ENCODE measurements at places on chromosomes 3 and 15. TPM values are rescaled to one million over a fixed set of nuclear protein-coding genes. Genes with fewer than 3 reads are reported as not detected.

- no peak for DNase-seq
- H3K4me1 ChIP-seq = peaks cover 25% of the 10 kb centered on the region
- H3K27ac ChIP-seq = no peak overlapping the region
- no peaks in the 10 kb centered on the region for H3K36me3 ChIP-seq
- no peak overlapping the region for H3K4me3 ChIP-seq
Observed at GRCh38 chr3:156610154-156610553, 55.2 kb upstream of the SSR3 start.

TMEM212 gene
- total RNA-seq = not detected

- H3K27me3 ChIP-seq = peaks cover 28% of the 10 kb centered on the region
- H3K36me3 ChIP-seq = peaks cover 30% of the 10 kb centered on the region
- H3K4me1 ChIP-seq = peaks cover 15% of the 10 kb centered on the region
Observed at GRCh38 chr15:75090388-75090734, 67.0 kb downstream of the PPCDC start.

ATG7 gene
- total RNA-seq = 35.1 TPM

ALDH1A3 gene
- total RNA-seq = not detected

DNA sequence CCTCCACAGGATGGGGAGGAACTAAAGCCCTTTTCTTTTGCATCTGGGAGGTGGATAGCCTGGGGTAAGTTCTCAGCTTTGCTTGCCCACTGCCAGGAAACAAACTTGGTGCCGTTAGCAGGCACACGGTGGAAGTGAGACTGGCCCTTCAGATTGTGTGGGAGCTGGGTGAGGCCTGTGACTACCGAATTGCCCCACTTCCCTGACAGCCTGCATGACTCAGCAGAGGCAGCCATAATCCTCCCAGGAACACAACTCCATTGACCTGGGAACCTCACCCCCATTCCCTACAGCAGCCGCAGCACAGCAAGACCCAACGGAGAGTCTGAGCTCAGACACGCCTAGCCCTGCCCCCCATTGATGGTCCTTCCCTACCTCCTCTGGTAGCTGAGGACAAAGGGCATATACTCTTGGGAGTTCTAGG, 282.6 kb downstream of the KLF13 start:
- no peaks in the 10 kb centered on the region for H3K36me3 ChIP-seq
- no peaks in the 10 kb centered on the region for H3K4me1 ChIP-seq
- no peak for DNase-seq
- no peak overlapping the region for H3K27ac ChIP-seq
- peaks cover 24% of the 10 kb centered on the region for H3K27me3 ChIP-seq
- H3K4me3 ChIP-seq = no peak overlapping the region

GRCh38 chr3:189947948-189948723, 172.6 kb downstream of the P3H2 start:
- peaks cover 8% of the 10 kb centered on the region for H3K27me3 ChIP-seq
- H3K4me1 ChIP-seq = peaks cover 4% of the 10 kb centered on the region
- no peak for DNase-seq

GRCh38 chr3:179772297-179772696, 119.5 kb downstream of the USP13 start:
- no peaks in the 10 kb centered on the region for H3K27me3 ChIP-seq
- H3K27ac ChIP-seq = no peak overlapping the region
- no peak overlapping the region for H3K4me3 ChIP-seq
- peaks cover 4% of the 10 kb centered on the region for H3K4me1 ChIP-seq
- no peak for DNase-seq
- peaks cover 12% of the 10 kb centered on the region for H3K36me3 ChIP-seq

DNA sequence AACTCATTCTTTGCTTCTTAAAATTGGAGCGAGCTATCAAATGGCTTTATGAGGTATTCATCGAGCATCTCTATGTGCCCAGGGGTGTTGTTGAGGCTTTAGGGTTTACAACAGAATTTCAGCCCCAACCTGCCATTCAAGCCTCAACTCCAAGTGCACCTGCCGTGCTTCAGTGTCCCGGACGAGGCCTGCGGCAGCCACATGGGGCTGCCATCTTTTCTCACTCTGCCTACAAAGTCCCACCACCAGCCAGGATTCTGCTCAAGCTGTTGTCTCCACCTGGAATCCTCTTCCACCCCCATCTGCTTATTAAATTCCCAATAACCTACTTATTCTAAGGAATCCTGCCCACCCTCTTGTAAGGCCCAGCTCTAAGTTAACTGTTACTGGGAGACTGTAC, 242.4 kb downstream of the OPA1 start:
- no peak overlapping the region for H3K4me3 ChIP-seq
- H3K36me3 ChIP-seq = no peaks in the 10 kb centered on the region
- H3K27ac ChIP-seq = no peak overlapping the region
- H3K4me1 ChIP-seq = peaks cover 11% of the 10 kb centered on the region

DNA sequence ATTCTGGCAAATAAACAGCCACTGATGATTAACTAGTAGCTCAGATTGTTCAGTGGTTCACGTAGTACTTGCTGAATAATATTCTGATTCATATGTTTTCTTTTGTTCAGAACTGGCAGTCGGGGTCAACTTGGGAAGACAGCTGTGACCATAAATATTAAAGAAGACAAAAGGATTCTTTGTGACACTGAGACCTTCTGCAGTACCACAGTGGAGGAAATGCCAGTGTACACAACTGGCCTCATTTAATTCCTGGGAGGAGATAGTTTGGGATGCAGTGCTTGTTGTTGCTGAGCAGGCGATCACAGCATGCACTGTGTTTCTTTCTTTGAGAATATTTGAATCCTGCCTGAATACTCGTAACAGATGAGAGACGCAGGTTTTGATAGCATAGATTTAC, 26.7 kb upstream of the MCF2L2 start:
- no peaks in the 10 kb centered on the region for H3K27me3 ChIP-seq
- DNase-seq = no peak
- H3K36me3 ChIP-seq = peaks cover 20% of the 10 kb centered on the region
- no peak overlapping the region for H3K27ac ChIP-seq
- no peaks in the 10 kb centered on the region for H3K4me1 ChIP-seq

GPR27 gene
- 3.1 TPM for total RNA-seq

CEMIP gene
- not detected for total RNA-seq

DNA sequence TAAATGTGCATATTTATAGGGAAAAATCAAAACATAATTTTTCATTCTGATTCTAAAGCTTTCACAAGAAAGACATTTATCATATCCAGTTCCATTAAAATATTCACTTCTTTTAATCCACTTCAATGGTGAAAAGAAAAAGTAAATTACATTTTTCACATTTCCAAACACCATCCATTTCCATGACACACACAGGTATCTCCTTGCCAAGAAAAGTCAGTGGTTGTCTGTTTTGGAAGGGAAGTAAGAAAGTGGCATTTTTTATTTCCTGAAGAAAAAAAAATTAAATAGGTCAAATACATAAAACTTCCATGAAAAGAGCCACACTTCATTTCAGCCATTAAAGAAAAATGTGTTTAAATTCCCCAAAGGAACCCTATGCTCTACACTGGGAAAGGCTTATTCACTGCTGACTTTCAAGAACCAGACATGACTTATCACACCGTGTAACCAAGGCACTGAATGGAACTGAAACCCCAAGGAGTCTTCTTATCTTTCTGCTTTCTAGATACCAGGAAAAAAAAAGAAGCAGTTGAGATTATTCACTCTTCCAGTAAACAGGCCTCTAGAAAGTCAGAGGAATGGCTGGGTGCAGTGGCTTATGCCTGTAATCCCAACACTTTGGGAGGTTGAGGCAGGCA, 44.5 kb downstream of the OSBPL10 start:
- H3K4me1 ChIP-seq = no peaks in the 10 kb centered on the region
- no peak for DNase-seq
- H3K36me3 ChIP-seq = no peaks in the 10 kb centered on the region
- H3K27me3 ChIP-seq = no peaks in the 10 kb centered on the region
- H3K4me3 ChIP-seq = no peak overlapping the region

HYAL2 gene
- 7.2 TPM for total RNA-seq

- no peaks in the 10 kb centered on the region for H3K27me3 ChIP-seq
- H3K27ac ChIP-seq = peak overlapping the region; percentile 83
- H3K4me1 ChIP-seq = peaks cover 23% of the 10 kb centered on the region
Observed at GRCh38 chr3:122609798-122610559, 32.5 kb downstream of the PARP15 start.

DNA sequence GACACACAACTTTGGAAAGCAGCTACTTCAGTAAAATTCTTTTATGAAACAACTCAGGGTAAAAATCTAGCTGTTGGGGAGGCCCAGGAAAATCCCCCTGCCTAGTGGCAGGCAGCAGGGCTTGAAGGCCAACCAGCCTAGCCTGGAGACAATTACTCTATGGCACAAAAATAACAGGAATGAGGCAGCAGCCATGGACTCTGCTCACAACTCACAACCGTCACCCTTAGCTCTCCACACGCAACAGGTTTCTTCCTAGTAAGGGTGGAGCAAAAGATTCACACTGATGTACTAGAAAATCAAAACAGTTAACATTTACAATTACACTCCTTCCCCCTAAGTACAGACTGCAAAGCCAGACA, 530 bp upstream of the FBXL22 start:
- H3K4me1 ChIP-seq = peaks cover 67% of the 10 kb centered on the region
- H3K4me3 ChIP-seq = no peak overlapping the region
- H3K36me3 ChIP-seq = peaks cover 33% of the 10 kb centered on the region
- H3K27me3 ChIP-seq = no peaks in the 10 kb centered on the region
- no peak for DNase-seq

GRCh38 chr3:155870945-155871745, 695 bp downstream of the GMPS start:
- H3K4me1 ChIP-seq = peaks cover 37% of the 10 kb centered on the region
- H3K36me3 ChIP-seq = peaks cover 9% of the 10 kb centered on the region
- peak; percentile 55 for DNase-seq
- H3K4me3 ChIP-seq = peak overlapping the region; percentile 97
- peak overlapping the region; percentile 91 for H3K27ac ChIP-seq

DNA sequence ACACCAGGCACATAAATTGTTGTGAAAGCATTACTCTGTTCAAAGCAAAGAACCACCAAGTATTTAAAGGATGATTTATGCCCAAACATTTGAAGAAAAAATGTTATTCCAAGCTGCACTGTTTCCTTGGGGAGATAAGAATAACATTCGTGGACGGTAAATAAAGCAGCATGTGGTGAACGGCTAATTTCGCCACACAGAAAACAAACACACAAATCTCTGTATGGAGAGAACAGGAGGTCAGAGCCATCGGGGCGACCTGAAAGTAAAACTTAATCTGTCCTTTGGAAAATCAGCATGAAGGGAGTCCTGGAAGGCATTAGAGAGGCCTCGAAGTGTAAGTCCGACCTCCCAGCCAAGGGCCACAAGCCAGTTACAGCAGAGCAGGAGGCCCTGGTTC, 27.1 kb upstream of the GABRG3 start:
- DNase-seq = no peak
- H3K4me1 ChIP-seq = no peaks in the 10 kb centered on the region
- no peak overlapping the region for H3K27ac ChIP-seq
- no peaks in the 10 kb centered on the region for H3K36me3 ChIP-seq
- no peak overlapping the region for H3K4me3 ChIP-seq
- no peaks in the 10 kb centered on the region for H3K27me3 ChIP-seq

CNTN6 gene
- total RNA-seq = not detected

IL20RB gene
- total RNA-seq = 1.4 TPM

DNA sequence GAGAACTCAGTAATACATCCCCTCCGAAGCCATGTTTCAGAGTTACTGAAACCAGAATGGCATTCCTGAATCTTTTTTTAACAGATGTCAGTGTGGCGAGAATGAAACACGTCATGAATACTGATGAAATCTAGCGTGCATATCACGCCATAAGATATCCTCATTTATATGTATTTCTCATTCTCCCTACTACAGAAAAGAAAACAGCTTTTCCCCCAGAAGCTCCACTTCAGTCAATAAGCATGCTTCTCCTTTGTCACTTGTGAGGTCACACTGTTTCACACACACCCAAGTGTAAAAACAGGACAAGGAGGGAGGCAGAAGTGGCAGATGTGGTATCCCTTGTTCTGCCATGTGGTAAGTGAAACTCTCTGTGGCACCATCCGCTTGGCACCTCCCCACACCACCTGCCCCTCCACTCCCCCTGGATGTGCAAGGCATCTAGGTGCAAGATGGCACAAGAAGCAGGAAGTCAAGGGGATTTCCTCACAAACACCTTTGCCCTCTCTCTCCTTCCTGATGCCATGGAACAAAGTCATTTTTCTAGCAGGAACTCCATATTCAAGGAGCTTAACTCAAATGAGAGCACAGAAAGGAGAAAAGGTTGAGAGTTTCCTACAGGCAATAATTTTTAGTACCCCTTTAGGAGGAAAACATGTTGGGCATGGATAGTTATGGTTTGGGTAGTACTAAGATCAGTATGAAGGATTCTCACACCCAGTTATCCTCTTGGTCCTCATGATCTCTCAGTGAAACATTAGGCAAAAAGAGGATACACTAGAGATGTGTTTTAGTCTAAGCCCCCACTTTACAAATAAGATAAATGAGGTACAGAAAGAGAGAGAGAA, 47.5 kb upstream of the FRMD4B start:
- H3K27ac ChIP-seq = no peak overlapping the region
- peaks cover 14% of the 10 kb centered on the region for H3K27me3 ChIP-seq
- peaks cover 15% of the 10 kb centered on the region for H3K4me1 ChIP-seq
- H3K4me3 ChIP-seq = no peak overlapping the region
- no peaks in the 10 kb centered on the region for H3K36me3 ChIP-seq

TLR9 gene
- 0.55 TPM for total RNA-seq

PAK6 gene
- 0.20 TPM for total RNA-seq

DNA sequence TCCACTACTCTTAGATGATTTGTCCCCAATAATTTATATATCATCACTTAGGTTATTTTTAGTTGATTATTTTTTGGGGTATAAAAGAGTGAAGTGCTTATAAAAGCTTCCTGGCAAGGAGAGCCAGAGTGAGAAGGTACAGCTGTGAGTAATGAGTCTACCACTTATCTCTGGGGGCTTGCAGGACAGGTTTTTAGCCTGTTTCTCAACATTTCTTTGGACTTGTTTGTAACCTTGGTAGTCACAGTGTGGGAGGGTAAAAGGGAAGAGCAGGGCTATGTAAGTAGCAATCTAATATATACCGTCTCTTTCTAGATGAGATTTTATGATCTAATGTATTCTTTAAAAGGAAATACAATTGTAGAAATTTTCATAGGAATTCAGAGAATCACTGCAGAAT, 321.3 kb upstream of the GOLIM4 start:
- H3K4me3 ChIP-seq = no peak overlapping the region
- no peaks in the 10 kb centered on the region for H3K4me1 ChIP-seq
- no peaks in the 10 kb centered on the region for H3K27me3 ChIP-seq
- no peak for DNase-seq
- no peaks in the 10 kb centered on the region for H3K36me3 ChIP-seq

GRCh38 chr15:76863123-76863522, 42.0 kb downstream of the SCAPER start:
- H3K4me1 ChIP-seq = peaks cover 21% of the 10 kb centered on the region
- H3K36me3 ChIP-seq = peaks cover 6% of the 10 kb centered on the region
- H3K27ac ChIP-seq = no peak overlapping the region
- DNase-seq = no peak

TM2D3 gene
- total RNA-seq = 41.8 TPM

- no peaks in the 10 kb centered on the region for H3K36me3 ChIP-seq
- H3K27ac ChIP-seq = no peak overlapping the region
- no peak overlapping the region for H3K4me3 ChIP-seq
- DNase-seq = no peak
- H3K27me3 ChIP-seq = peaks cover 19% of the 10 kb centered on the region
Observed at GRCh38 chr3:159964166-159964973, 24.3 kb upstream of the IL12A start.

CPLX3 gene
- total RNA-seq = not detected

CSTA gene
- not detected for total RNA-seq
